Fibroblast of skin of right biceps (primary cell): ENCODE measurements at places on chromosomes 11 and 22.

- no peak for DNase-seq
These were observed 105.8 kb downstream of the ARHGAP20 start for GRCh38 chr11:110606415-110606814.

- DNase-seq, result no peak
These were observed 9.4 kb upstream of the TRIM29 start for GRCh38 chr11:120147094-120147949.

- peak; percentile 55 for DNase-seq
These were observed 133.0 kb upstream of the C11orf58 start for GRCh38 chr11:16605389-16605893.

DNA sequence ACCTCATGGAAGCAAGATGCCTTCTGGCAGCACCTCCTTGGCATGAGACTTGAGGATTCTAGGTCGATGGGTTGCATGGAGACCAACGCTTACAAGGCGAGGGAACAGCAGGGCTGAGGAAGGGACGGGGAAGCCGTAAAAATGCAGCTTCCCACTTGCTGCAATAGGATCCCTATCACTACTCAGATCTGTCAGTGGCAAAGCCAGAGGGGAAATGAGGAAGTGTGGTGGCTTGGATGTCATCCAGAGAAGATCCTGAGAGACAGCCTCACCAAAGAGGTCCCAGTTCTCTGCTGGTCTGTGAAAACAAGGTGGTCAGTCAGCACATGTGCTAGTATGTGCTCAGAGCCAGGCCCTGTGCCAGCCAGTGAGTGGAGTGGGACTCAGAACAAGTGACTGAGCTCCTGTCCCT, 22.2 kb downstream of the CYB5R2 start:
- peak; percentile 58 for DNase-seq

GRCh38 chr11:126585774-126586491, 230.4 kb downstream of the ST3GAL4 start:
- DNase-seq, result peak; percentile 98

DNA sequence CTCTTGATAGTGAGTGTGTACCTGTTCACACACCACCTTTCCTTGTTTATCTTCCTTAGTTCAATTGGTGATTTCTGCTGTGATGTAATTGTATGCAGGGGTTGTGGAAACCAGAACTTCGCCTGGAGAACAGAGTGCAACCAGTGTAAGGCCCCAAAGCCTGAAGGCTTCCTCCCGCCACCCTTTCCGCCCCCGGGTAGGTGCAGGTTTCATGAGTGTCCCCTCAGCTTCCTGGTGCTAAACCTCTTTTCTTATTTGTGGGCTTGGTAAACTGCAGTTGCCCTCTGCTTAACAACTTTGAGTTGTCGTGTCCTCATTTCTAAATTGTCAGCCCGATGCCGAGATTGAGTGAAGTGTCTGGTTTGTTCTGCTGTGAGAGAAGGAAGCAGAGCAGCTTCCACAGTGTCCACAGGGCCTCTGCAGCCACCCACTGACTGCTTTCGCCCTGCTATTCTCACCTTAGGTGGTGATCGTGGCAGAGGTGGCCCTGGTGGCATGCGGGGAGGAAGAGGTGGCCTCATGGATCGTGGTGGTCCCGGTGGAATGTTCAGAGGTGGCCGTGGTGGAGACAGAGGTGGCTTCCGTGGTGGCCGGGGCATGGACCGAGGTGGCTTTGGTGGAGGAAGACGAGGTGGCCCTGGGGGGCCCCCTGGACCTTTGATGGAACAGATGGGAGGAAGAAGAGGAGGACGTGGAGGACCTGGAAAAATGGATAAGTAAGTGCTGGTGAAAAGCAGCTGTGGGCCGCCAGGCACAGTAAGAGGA, 7.1 kb upstream of the GAS2L1 start:
- no peak for DNase-seq

DNA sequence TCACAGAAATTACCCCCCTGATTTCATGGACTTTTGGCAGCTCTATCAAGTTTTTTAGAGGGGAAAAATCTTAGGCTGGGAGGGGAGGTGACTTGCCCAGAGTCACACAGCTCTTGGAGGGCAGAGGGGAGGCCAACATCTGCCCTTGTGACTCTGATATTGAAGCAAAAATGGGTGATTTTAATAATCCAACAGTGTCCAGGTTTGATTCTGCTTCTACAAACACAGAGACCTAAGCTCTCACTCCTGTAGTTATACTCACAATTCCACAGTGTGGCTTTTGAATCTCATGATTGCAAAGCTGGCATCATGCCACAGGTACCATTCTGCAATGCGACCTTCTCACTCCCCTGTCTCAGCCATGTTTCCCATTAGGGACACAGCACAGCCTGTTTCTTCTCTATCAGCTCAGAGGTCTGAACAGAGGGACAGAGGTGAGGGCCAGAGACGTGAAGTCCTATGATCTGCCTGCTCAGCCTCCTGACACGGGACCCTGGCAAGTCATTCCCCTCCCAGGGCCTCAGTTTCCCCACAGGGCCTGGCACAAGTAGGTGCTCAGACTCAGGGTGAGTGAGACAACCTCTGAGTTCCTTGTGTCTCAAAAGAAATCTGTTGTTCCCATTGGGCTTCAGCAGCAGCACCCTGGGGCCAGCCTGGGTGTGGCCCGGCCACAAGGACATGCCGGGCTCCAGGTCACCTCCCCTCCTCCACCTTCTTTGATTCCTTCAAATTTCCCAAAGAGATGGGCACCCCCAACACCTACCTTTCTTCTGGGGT, 766 bp downstream of the APOL2 start:
- DNase-seq, result no peak

DNA sequence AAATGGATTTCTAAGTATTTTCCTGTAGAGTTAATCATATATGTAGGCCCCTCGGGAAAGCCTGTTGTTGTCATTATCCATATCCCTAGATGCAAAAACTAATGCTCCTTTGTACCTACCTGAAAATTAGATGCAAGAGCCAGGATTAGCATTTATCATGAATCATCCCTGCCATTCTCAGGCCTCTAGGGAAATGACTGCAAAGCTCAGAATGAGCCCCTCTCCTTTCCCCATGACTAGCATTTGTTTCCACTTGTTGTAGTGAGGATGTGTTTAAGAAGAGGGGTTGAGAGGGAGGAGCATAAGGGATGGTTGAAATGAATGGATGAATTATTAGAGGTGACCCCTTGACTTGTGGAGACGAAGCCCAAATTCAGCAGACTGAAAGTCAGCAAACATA, 537.9 kb downstream of the NTM start:
- no peak for DNase-seq

GRCh38 chr11:10622957-10623791, 54.7 kb upstream of the LYVE1 start:
- DNase-seq, result no peak

GRCh38 chr11:8258784-8259183, 4.9 kb downstream of the LMO1 start:
- peak; percentile 61 for DNase-seq

DNA sequence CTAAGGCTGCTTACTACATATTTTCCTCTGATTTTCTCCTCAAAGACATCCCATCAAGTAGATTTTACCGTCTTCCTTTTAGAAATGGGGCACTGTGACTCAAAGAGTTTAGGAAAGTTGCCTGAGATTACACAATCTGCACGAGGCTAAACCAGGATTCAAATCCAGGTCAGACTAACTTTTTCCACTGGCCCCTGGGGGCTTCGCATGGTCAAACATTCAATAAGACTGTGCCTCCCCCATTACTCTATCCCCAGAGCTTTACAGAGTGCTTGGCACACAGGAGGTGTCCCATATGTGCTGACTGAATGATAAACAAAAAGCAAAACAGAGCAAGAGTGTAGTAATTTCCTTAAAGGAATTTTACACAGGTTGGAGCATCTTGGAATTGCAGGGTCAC, 118.1 kb upstream of the TEAD1 start:
- DNase-seq, result peak; percentile 76

GRCh38 chr22:40791241-40791640, 27.9 kb downstream of the SLC25A17 start:
- peak; percentile 71 for DNase-seq

GRCh38 chr11:1742371-1742770, 8.0 kb downstream of the IFITM10 start:
- DNase-seq, result no peak

GRCh38 chr11:94767291-94767690, 865 bp upstream of the AMOTL1 start:
- no peak for DNase-seq

- no peak for DNase-seq
These were observed 1.1 kb downstream of the PANX1 start for GRCh38 chr11:94129512-94130297.

- DNase-seq, result peak; percentile 6
These were observed 179.7 kb downstream of the RRAS2 start for GRCh38 chr11:14179116-14179820.

DNA sequence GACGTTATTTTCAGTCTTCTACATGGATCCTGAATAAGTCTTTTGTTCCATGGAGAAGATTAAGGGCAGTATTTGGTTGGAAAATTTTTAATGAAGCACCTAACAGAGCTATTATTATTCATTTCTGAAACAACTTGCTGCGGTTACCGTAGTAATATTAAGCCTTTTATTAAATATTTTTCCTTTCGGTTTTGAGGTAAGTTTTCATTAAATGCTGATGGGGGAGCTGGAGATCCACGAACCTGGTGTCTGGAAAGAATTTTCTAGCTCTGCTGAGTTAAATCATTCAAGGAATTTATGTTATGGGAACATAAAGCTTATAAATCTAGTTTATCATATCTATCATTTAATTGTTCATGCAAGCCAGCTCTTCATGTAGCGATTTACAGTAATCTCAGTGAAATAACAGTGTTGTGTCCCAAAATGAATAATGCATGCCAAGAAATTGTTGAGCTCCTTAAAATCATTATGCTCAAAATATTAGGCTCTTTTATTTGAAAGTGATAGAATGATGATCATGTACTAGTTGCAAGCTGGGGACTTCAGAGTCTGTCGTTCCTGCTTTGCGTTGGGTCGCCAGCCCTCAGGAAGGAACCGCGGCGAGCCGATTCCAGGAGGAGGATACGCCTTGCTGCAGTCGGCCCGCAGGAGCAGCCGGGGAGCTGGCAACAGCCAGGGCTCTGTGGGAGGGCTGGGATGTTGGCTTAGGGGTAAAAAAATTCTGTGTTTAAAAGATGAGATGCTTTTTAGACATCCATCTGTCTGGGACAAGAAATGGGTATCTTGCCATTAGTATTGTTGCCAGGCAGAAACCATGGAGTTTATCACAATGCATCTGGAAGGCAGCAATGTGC, 83.1 kb downstream of the TBC1D22A start:
- DNase-seq, result peak; percentile 71

DNA sequence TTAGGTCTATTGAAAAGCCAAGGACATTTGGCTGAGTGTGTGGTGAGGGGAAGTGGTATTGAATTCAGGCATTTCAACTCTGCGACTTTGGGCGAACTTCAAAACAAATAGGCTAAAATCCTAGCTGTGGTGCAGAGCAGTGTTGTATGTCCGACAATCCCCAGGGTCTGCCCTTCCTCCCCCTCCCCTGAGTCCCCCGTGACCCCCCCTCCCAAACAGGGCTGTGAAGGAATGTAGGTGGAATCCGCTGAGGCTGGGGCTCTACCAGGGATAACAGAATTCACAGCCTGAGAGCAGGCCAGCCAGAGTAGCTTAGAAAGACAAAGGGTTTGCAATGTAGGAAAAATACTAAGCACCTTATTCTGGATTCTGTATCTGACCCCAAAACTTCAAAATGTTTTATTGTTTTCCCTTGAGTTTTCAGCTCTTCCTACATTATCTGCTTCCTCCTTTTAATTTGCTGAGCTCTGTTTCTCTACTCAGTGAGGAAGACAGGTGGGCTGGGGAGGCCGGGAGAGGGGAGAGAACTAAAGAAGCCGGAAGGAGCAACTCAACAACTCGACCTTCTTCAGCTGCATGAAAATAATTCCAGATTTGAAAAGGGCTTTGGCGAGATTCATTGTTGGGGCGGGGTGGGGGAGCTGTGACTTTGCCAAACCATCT, 315.2 kb downstream of the BLID start:
- DNase-seq, result peak; percentile 64

- no peak for DNase-seq
These were observed 11.4 kb upstream of the APOL3 start for GRCh38 chr22:36171941-36172340.

DNA sequence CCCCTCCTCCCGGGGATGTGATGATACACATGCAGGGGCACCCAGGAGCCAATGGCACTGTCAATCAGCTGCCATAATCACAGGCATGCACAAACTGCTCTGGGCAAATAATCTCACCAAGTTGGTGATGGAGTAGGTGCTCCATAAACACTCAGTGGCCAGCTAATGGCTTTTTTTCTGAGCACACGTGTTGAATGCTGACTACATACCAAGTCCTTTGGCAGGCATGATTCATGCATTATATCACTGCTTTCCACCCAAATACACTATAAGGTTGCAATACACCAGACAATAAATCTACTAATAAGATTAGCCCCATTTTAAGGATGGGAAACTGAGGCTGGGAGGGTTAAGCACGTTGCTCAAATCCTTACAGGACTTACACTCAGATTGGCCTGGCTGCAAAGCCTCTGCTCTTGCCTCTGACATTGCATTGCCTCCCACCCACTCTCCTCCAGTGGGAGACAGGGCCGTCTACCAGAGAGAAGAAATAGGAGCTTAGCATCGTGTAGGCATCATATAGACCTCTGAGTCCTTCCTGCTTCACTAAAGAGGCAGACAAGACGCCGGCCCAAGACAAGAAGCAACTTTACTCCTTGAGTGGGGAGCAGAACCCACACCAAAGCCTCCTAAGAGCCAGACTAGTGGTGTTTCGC, 32.7 kb upstream of the ACCSL start:
- DNase-seq, result peak; percentile 81

- DNase-seq, result peak; percentile 20
These were observed 1236.4 kb downstream of the FAM181B start for GRCh38 chr11:81497202-81497804.

DNA sequence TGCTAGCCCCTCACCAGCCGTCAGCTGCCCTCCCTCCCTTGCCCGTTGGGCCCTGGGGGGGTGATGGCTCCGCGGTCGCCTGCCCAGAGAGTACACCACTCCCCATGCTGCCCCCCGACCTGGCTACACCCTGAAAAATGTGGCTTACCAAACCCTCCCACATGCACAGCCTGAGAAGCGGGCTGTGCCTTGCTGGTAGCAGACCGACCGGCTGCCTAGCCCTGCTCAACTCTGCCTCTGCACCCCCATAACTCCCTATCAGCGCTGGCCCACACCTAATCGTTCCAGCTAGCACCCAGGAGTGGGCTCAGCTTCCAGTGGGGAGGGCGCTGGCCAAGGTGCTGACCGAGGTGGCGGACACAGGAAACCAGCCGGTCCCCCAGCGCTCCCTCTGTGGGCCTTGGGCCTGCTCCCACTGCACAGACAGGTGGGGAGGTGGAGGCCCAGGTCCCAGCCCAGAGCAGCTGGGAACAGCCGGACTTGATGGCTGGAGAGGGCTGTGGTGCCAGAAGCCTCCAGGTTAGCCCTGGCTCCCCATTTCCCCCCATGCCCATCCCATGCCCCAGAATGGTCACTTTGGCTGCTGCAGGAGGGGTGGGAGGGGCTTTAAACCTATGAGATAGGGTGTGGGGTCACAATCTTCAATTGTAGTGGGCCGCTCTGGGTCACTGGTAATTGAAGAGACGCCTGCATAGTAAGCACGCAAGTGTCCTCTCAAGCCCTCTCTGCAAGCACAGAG, 32.1 kb upstream of the PRODH start:
- DNase-seq, result peak; percentile 16

GRCh38 chr11:128188346-128189004, 398.9 kb downstream of the ETS1 start:
- DNase-seq, result peak; percentile 63

GRCh38 chr11:127412722-127413380, 412.3 kb upstream of the KIRREL3 start:
- no peak for DNase-seq
